ENCODE measurements at places on chromosomes 12 and 14.

DNA sequence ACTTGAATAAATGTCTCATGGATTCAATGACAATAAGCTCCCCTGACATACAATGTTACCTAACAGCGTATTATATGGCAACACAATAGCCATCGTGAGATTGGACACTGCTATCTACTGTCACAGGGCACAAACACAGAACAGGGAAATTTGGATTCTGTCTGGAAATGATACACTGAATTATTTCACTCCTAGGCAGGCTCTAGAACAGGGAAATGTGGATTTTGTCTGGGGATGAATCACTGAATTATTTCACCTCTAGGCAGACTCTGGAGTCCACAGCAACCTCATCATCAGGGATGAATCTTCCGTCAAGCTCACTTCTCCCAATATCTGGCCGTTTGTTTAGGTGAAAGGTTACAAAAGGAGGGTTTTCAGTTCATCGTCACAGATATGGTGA lies 288.8 kb downstream of the TMEM132D start:
- peak; percentile 60 for DNase-seq

DNA sequence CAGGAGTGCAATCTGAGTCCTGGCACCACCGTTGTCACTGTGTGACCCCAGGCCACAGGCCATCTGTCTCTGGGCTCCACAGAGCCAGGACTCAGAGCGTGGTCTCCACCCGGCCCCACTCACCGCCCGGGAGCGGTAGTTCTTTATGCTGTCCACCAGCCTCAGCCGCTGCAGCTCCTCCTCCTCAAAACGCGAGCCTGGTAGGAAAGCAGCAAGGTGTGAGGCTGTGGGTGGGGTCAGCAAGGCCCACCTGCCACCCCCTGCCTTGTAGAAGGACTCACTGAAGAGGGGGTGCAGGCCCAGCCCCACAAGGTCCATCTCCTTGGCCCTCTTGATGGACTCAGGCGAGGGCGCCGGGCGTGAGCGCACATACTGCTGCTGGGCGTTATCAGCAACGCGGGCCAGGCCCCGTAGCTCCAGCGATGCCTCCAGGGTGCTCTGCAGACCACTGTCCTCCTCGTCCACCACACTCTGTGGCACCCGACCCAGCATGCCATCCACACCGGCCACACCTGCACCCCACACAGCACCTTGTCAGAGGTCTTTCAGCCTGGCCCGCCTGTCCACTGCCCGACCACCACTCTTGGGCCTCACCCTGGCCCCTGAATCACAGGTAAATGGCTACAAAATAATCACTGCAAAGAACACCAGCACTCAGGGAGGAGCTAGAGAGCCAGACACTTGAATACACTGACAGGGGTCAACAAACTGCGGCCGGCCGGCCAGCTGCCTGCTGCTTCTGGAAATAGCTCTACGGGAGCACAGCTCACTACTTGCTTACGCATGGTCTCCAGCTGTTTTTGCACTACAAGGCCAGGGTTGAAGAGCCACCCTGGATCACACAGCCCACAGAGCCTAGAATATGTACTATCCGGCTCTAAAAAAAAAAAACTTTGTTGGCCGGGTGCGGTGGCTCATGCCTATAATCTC lies 16.3 kb downstream of the CFAP73 start:
- DNase-seq = no peak

DNA sequence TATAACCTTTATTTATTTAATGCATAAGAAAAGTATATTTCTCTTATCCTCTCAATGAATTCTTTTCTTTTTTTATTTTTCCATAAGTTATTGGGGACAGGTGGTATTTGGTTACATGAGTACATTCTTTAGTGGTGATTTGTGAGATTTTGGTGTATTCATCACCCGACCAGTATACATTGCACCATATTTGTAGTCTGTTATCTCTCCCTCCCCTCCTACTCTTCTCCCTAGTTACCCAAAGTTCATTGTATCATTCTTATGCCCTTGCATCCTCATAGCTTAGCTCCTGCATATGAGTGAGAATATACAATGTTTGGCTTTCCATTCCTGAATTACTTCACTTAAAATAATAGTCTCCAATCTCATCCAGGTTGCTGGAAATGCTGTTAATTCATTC lies 1900.0 kb upstream of the SEL1L start:
- DNase-seq = peak; percentile 33

GRCh38 chr12:91926848-91927247 lies 218.8 kb downstream of the BTG1 start:
- peak; percentile 53 for DNase-seq

DNA sequence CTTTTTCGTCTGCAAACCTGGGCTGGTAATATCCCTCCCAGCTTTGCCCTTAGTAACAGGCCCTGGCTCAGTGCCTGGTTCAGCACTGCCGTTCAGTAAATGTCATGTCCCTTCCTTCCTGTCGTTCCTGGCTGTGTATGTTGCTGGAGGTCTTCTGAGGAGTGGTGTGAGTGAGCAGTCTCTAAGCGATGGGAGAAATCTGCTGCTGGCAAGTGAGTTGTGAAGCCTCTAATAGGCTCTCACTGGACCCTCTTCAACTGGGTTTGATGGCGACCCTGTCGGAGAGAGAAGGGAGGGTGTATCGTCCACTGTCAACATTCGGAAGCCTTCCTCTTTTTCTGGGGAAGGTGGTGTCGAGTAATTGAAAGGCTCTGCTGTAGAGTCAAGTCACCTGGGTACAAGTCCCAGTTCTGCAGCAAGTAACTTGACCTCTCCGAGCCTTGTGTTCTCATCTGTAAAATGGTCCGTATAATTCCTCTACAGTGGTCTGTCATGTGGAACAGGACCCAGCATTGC lies 62.8 kb downstream of the HRK start:
- DNase-seq = peak; percentile 44

DNA sequence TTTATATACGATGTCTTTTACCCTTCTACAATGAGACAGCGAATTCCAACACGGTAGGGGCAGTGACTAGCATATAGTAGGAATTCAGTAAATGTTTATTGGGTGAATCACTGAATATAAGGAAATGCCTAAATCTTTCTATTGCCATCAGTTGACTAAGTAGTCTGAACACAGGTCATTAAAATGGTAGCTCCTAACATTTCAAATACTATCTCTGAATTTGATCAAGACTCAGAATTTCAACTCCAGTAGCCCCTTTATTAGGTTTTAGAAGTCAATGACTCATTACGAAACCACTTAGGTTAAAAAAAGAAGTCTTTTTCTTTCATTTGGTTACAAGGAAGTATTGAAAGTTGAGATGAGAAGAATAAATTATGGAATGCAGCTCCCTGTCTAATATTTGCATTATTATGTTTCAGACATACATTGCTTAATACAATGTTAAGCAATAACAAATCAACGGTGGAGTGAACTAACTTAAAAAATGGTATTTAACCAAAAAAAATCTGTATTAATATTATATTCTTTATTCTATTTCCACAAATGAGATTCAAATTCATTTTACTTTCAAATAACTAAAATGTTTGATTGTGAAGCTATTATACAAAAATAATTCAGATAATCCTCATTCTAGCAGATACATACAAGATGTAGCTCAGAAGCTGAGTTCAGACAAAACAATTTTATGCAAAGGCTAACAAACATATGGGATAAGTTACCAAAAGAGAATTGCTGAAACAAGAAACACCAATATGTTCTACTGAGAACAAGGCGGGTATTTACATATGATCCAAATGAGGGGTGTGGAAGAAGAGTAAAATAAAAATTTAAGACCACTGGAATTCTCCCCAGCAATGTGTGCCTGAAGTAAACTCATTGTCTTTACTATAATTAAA lies 302.7 kb downstream of the CEP128 start:
- peak; percentile 96 for DNase-seq

DNA sequence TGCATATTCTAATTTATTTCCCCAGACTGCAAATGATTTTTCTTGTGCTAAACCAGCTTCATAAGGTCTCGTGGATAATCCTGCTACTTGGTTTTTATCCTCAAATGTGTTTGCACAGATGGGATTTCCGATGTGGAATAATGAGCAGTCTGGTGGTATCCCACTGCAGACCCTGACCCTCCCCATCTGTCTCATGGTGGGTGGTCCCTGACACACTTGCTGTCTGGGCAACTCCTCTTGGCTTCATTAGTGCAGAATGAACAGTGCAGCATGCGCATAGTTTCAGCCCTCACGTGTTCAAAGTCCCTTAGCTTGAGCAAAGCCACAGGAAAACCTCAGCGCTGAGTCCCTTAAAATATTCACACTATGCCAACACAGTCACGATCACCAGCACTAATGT lies 996.5 kb downstream of the AACS start:
- no peak for DNase-seq

DNA sequence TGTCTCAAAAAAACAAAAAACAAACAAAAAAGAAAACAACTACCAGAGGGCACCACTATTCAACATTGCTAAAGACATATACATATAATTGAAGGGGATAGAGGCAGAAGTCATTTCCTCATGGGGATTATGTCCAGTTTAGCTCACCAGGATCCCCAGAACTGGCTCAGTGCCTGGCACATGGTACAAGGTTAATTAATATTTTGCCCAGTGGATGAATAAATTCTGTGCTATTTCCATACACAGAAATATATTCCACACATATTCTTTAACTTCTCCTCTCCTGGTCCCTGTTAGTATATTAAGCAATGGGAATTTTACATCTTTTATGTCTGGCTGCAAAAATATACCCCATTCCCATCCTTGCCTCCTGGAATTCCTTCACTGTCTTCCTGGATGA lies 6.7 kb downstream of the FOS start:
- no peak for DNase-seq

DNA sequence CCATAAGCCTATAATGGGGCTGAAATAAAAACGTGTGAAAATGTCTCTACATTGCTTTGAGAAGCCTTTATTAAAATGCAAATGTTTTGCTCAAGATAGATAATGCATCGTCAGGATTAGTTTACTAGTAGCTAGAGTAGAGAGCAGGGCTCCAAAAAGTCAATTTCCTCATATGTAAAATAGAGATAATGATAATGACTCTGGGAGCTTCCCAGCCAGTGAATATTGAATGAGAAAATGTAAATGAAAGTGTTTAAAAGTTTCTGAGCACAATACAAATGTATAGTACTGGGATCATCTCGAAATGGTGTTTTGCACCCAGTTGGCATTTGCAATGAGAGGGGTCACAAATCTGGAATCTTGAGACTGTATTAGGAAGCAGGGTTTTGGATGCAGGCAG lies 135.3 kb downstream of the OTOGL start:
- no peak for DNase-seq

DNA sequence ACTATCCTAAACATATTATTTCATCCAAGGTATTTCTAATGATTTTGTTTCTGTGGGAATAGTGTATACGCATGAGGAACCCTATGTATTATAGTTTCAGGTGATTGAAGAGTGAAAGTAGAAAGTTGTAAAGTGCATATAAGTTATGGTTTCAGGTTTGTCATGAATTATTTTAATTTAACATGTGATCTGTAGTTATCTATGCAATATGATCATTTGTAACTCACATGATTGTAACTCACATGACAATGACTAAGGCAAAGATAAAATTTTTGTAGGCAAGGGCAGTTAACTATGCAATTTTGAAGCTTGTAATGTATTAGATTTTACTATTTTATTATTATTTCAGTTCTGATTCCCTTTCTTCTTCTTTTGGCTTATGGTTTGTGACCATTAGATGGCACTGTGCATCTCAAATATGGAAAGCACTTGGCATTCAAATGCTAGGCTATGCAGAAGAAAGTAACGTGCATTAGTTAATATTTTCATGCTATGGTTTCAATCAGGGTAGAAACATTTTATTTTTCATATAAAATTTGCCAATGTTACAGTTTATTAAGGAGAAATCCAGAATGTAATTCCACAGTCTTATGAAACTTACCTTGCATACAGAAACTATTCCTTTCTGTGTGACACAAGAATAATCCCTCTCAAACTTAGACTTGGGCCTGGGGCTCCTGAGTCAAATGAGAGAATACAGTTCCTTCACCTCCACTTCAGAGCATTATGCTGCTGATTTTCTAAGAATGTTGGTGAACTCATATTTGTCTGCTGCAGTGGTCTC lies 15.8 kb upstream of the TMEM30B start:
- DNase-seq = peak; percentile 24

DNA sequence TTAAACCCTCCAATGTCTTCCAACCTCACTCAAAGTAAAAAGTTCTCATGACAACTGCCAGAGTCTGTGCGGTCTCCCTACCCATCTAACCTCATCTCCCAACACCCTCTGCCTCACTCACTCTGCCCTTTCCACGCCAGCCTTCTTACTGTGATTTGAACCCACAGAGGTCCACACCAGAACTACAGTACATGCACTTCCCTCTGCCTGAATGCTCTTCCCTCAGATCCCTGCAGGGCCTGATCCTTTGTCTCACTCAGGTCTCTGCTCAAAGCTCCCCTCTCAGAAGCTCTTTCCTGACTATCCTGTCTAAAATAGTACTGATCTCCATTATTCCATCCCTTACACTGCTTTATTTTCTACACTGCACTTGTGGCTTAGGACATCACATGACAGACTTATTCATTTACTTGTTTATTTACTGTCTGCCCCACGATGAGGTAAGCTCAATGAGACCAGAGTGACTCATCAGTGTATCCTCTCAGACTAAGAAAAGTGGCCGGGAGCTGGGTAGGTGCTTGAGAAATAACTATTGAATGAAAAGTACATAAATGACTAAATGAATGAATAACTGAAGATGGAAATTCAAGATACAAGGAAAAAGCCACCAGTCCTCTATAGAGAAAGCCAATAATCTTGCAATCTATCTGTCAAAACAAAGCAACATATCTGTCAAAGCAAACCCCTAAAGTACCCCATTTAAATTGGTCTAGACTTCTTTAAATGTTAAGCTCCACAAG lies 17.1 kb downstream of the POMT2 start:
- peak; percentile 91 for DNase-seq

- no peak for DNase-seq
These were observed 2.4 kb downstream of the ABCB9 start for GRCh38 chr12:122963941-122964265.

DNA sequence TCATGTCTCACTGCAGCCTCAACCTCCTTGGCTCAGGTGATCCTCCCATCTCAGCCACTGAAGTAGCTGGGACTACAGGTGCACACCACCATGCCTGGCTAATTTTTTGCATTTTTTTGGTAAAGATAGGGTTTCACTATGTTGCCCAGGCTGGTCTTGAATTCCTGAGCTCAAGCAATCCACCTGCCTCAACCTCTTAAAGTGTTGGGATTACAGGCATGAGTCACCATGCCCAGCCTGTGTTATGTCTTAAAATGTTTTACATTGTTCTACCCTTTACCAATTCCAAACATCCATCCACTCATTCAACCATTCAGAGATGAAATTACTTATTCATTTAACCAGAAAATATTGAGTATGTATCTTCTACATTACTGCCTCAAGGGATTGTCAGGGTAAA lies 111.6 kb upstream of the BTG1 start:
- no peak for DNase-seq

GRCh38 chr12:111313833-111314259 lies 55.0 kb downstream of the PHETA1 start:
- peak; percentile 62 for DNase-seq

DNA sequence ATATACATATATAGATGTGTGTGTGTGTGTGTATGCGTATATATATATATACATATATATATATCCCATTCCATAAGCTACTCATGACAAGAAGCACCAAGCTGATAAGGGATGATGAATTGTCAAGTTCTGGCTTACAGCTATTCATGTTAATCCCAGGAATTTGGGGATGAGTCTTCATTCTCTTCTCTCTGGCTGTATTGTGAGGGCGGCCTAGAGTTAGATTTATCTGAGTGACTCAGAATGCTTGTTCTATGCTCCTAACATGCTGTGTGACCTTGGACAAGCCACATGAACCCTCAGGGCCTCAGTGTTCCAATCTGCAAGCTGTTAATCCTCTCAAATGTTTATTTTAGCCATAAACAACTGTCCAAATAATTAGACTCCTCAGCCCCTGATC lies 749.0 kb downstream of the MED13L start:
- DNase-seq = peak; percentile 63

GRCh38 chr12:107735763-107736162 lies 25.2 kb downstream of the PRDM4 start:
- no peak for DNase-seq

All from fibroblast of skin of right biceps (primary cell).